CD8-positive, alpha-beta memory T cell (primary cell): ENCODE measurements at places on chromosomes 12 and 14.

- DNase-seq, result no peak
Observed at GRCh38 chr12:1367331-1368291, 226.8 kb downstream of the FBXL14 start.

- no peak for DNase-seq
Observed at GRCh38 chr12:127048057-127048456, 1218.9 kb upstream of the TMEM132C start.

- DNase-seq, result no peak
Observed at GRCh38 chr14:95515080-95515489, 1.4 kb downstream of the SYNE3 start.

- DNase-seq, result no peak
Observed at GRCh38 chr14:104464907-104465306, 114.7 kb upstream of the C14orf180 start.

DNA sequence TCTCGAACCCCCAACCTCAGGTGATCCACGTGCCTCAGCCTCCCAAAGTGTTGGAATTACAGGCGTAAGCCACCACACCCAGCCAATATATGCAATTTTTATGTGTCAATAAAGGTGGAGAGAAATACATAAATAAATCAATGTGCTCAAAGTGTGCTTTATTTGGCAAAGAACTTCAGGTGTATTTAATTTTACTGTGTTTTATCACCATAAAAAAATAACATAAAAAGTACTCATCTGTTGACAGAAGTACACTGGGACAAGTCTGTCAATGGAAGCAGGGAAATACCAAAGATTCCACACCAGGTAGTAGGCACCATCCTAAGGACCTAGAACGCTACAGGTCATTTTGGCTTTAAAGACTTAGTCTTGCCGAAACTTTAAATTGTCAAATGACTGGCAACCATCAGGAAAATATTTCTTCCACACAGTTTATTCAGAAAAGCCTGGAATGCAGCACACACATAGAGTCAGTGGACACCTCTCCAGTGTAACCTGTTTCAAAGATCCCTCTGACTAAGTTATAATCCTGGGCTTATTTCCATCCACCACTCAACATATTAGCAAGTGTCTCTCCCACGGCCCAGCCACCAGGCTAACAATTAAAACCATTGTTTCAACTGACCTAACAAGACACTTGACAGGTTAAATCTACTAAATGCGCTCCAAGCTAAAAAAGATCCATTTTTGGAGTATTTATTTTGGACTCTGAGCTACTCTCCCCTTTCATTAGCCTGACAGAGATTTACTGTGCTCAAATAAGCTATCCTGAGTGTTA, 4.2 kb downstream of the ERO1A start:
- no peak for DNase-seq

DNA sequence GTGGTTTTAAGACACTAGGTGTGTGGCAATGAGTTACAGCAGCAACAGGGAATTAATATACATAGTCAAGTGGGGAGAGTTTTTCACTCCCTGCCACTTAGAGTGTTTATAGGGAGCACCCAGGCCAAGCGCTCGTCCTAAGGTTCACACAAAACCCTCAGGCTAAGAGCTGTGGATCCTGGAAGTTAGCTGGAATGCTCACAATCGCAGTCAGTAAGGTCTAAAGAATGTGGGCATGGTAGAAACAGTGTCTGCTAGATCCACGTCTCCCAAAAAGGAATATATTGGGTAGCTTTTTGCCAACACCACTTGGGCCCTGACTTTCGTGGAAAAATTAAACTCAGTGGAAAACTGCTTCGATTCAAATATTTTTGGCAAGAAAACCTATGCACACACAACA, 36.6 kb downstream of the STAB2 start:
- no peak for DNase-seq

- no peak for DNase-seq
Observed at GRCh38 chr12:15627995-15628945, 160.9 kb downstream of the EPS8 start.

DNA sequence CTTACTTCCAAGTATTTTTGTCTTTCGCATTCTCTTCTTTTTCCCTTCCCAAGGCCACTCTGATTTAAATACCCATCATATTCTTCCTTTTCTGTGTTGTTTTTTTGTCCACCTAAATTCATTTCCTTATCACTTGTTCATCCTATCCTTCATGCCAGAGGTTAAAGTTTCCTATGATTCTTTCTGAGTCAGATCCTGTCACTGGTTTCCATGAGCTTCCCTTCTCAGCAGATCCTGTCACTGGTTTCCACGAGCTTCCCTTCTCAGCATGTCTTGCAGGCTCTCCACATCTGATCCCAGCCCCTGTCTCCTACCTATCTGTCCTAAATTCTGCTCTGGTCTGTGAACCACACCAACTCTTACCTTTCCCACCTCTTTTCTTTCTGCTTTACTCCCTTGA, 311.8 kb upstream of the RGS6 start:
- no peak for DNase-seq

GRCh38 chr12:124550123-124551089, 17.0 kb downstream of the NCOR2 start:
- no peak for DNase-seq

- no peak for DNase-seq
Observed at GRCh38 chr12:97940629-97941028, 478.0 kb downstream of the RMST start.

- DNase-seq, result no peak
Observed at GRCh38 chr14:64625386-64626232, 75.8 kb downstream of the PPP1R36 start.

- DNase-seq, result no peak
Observed at GRCh38 chr12:4202487-4202886, 71.1 kb upstream of the CCND2 start.

DNA sequence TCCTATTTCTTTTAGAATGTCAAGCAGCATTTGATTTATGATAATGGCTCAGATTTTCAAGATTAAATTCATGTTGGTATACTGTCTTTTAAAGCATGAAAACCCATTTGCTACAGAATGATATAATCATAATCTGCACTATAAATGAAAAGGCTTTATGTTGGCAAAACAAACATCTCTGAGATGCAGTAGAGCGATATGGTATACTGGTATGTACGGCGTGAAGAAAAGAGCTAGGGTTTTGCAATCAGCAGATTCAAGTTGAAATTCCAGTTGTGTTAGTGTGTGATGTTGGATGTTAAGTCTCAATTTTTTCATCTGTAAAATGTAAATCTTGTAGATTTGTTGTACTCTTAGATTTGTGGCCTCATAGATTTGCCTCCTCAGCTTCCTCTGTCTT, 53.2 kb upstream of the DYRK2 start:
- no peak for DNase-seq

DNA sequence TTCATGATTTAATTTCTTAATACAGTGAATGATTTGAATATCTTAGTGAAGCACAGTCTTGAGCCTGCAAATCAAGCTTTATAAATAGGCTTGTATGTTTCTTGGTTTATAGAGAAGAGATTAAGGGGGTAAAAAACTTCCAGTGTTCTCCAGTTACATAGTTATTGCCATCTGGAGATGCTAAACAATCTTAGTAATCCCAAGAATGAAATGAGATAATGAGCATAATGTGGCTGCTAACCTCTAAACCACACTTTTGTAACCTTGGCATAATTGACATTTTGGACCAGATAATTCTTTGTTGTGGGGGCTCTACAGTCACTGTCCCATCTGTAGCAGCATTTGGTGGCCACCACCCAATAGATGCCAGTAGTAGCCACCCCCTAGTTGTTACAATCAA, 316.8 kb downstream of the CCDC91 start:
- DNase-seq, result no peak

- DNase-seq, result no peak
Observed at GRCh38 chr14:90062822-90063539, 1.2 kb downstream of the KCNK13 start.

GRCh38 chr12:76544601-76545261, 14.8 kb downstream of the OSBPL8 start:
- no peak for DNase-seq

DNA sequence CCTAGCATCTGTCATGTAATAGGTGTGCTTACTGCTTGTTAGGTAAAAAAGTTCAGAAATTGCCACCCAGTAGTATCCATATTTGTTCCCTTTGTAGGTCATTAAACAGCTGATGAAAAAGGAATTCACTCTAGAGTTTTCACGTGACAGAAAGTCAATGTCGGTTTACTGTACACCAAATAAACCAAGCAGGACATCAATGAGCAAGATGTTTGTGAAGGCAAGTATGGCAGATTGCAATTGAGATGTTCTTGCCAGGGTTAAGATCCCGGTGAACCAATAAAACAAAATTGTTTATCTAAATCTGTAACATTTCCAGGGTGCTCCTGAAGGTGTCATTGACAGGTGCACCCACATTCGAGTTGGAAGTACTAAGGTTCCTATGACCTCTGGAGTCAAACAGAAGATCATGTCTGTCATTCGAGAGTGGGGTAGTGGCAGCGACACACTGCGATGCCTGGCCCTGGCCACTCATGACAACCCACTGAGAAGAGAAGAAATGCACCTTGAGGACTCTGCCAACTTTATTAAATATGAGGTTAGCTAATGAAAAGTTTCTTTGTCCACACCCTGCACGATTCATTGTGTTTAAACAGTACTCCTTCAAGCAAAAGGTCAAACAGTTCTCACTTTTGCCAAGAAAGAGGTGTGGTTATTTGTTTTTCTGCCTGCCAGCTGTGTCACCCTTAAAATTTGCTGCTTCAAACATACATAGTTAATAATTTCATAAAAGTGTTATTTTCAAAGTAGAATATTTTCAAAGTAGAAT, 58.3 kb downstream of the ATP2A2 start:
- no peak for DNase-seq

DNA sequence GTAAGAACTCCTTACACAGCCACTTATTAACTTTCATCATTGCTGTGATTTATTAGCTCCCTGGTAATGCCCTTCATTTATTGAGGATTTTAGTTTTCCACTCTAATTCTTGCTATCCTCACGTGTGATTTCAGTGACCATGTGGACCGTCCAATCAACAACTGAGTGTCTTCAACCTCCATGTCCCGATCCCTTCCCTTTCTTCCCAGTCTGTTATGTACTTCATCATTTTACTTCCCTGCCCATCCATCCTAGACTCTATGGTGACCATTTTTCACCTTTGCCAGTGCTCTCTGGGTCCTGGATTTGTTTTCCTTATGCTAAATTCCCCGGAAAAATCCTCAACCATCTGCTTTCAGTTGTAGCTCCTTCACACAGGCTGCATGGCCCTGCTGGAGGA, 111.0 kb downstream of the MSRB3 start:
- DNase-seq, result no peak

DNA sequence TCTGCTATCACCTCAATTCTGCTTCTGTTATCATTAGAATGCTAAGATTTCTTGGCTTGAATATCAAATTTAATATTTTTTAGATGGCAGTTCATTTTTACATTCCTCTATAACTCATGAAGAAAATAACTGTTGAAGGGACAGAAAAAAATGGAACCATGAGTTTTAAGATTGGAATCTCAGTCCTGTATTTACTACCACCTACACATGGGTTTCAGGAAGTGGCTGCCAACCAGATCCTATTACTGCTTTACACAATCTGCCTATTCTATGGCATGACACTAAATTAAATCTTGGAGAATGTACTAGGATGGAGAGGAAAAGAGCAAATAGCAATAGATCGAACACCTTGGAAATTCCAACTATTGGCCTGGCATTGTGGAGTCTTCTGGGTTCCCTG, 140.8 kb downstream of the DUSP6 start:
- DNase-seq, result no peak

DNA sequence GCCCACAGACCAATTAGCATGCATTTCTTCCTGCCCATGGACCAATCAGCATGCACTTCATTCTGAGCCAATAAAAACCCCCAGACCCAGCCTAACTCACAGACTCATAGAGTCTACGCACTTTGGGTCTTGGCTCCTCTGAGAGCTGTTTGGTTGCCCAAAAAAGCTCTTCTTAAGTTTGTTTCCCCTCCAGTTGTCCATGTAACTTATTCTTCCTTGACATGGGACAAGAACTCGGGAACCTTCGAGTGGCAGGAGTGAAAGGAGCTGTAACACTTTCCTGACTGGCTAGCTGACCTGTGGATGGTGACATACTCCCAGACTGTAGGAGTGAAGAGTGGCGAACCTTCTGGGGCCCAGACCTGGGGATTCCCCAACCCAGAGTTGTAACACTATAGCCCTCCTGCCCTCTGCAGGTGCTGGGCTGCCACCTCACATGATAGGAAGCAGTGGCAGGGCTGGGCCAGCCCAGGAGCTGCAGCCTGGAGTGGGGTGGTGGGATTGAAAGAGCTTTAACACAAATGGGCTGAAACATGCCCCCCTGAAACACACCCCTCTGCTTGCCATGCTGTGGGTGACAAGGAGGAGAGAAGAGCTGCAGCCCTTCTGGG, 4.4 kb upstream of the BTBD7 start:
- no peak for DNase-seq

GRCh38 chr14:104395941-104396681, 183.5 kb upstream of the C14orf180 start:
- DNase-seq, result no peak

DNA sequence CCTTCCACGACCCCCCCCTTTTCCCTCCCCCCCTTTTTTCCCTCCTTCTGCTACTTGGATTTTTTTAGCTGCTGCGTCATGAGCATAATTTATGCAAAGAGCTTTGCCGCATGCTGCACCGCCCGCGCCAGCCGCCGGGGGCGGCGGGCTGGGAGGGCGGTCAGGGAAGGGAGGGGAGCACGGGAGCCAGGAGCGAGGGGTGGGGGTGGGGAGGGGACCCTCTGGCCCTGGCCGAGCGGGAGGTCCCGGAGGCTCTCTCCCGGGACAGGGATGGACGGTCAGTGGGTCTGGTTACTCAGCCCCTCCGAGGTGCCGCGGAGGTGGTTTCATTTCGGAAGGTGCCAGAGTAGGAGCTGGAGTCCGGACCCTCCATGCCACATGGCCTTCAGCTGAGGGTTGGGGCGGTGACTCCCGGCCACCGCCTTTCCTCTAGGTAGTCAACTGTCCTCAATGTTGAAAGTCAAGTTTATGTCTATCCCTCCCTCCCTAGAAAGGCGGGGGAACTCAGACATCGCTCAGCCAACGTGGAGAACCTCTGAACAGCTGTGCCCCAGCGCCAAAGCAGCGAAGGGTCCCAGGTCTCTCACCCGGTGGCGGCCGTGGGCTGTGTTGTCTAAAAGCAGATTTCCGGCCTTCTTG, at the start of gene POU6F1:
Gene POU6F1, minus strand, starts transcription at position 95 of the 639 bp plus-strand sequence. CDS start 11,226 bp downstream, outside the sequence.
- peak; percentile 81 for DNase-seq
